ENCODE measurements at places on chromosomes 3 and 15.

DNA sequence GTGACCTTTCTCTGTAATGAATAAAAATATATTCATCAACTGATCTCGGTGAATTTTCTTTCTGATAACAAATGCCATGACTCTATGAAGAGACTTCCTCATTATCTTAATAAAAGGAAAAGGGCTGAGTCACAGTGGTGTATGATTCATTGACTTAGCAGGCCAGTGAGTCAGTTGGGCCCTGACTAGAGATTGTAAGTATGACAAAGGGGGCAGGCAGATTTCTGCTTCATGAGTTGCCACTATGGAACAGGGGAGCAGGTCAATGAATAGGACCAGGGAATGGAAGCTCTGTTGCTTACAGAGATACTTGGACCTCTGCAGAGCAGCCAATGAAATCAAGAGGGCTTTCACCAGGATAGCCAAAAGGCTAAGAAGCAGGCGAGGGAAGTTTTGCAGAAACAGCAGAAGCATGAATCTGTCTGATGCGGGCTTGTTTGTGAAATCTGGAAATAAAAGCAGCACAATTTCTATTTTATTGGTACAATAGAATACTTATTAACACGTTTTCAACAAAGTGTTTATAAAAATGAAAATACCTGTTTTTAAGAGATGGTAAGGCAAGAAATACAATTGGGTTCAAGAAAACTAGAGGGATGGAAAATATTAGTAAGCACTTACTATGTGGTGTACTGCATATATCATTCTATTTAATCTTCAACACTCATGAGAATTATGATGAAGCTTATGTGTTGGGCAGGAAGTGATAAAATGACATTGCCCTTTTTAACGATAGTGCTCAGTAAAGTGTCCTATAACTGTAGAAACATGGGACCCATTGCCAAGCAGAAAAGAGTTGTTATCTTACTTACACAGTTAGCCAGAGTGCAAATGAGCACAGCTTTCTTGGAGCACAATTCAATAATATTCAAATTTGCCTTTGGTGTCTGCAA lies 169.8 kb upstream of the MYRIP start:
- no peak for DNase-seq

GRCh38 chr3:134579141-134579665 lies 71.6 kb downstream of the KY start:
- DNase-seq: no peak

GRCh38 chr3:189547448-189547847 lies 83.7 kb upstream of the TP63 start:
- no peak for DNase-seq

- no peak for DNase-seq
These were observed 62.5 kb downstream of the CBLB start for GRCh38 chr3:105806359-105806758.

GRCh38 chr3:112782491-112782890 lies 64.2 kb downstream of the CD200R1L start:
- no peak for DNase-seq

- no peak for DNase-seq
These were observed 1.9 kb downstream of the UBP1 start for GRCh38 chr3:33438284-33438668.

DNA sequence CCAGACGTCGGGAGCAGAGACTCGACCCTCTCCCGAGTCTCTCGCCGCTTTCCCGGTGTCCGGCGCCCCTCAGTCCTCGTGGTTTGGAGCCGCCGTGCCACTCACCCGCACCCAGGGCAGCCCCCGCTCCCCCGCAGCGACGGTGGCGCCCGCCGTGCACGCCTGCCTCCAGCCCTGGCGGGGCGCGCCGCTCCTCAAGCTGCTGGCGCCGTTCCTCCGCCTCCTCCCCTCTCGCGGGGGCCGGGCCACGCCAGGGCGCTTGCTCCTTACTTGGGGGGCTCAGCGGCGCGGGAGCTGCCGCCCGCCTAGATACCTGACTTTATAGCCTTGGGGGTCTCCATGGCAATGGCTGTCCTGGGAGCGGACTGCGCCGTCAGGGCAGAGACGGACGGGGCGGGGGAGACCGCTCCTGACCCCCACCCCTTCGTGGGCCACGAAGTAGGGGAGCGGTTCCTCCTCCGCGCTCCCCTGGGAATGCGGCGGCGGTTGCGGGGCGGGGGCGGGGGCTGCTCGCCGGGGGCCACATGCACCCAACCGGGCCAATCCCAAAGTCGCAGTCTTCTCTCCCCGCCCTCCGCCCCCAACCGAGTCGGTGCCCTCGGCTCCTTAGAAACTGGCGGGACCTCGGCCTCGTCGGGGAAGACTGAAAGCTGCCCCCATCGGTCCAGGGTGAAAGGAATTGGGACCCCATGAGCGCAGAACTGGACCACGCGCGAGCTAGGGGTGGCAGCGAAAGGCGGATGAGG lies at the start of gene ANKRD63:
Gene ANKRD63, minus strand, starts transcription at position 196 of the 746 bp plus-strand sequence. CDS start 478 bp downstream, outside the sequence.
- no peak for DNase-seq

GRCh38 chr3:120285508-120285841 lies 453 bp upstream of the GPR156 start:
- DNase-seq: no peak

GRCh38 chr15:32979710-32980109 lies 214.8 kb downstream of the FMN1 start:
- DNase-seq: no peak

GRCh38 chr3:46695177-46695961 lies 1.9 kb upstream of the ALS2CL start:
- no peak for DNase-seq

- DNase-seq: no peak
These were observed 16.0 kb downstream of the ROBO2 start for GRCh38 chr3:77055841-77056341.

DNA sequence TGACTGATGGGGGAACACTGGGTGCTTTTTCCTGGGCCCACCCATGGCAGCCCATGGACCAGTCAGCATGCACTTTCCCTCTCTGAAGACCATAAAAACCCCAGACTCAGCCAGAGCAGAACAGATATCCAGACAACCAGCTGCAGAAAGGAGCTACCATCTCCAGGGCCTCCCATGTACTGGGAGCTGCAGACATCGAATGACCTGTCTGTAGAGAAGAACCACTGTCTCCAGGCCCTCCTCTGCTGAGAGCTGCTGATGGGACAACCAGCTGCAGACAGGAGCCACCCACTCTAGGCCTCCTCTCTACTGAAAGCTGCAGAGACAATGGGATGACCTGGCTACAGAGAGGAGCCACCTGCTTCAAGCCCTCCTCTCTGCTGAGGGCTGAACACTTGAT lies 66.6 kb downstream of the PROS1 start:
- DNase-seq: no peak

GRCh38 chr3:143078883-143079282 lies 40.7 kb upstream of the CHST2 start:
- no peak for DNase-seq

- no peak for DNase-seq
These were observed 61.5 kb upstream of the MEF2A start for GRCh38 chr15:99504071-99504822.

DNA sequence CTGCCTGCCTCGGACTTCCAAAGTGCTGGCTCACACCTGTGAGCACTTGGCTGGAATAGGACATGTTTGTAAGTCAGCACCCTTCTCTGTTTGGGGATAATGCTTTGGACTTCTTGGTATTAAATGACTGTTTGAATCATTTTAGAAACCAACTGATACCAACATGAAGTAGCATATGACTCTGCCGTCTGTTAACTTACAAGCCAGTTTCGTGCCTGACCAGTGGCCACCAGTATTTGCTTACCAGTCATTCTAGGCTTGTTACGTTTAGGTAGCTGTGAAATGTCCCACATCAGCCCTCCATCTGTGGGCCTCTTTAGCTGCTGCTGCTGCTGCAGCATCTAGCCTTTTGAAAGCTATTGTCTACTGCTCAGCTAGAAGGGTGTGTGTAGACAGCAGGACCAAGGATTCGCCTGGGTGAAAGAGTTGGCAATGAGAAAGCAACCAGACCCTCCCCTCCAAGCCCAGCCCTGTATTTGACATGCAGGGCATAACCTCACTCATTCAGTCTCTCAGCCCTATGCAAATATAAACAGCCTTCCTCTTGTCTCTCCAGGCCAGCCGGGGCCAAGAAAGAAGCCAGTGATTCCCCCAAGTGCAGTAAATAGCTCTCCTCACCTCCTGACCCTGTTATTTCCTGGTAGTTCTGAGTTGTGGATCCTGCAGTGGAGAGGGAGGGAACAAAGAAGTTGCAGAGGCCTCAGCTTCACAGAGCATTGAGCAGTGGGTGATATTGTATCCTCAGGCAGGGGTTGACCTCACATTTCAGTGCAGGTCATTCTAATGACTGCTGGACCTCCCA lies 51.0 kb downstream of the NKIRAS1 start:
- DNase-seq: no peak

DNA sequence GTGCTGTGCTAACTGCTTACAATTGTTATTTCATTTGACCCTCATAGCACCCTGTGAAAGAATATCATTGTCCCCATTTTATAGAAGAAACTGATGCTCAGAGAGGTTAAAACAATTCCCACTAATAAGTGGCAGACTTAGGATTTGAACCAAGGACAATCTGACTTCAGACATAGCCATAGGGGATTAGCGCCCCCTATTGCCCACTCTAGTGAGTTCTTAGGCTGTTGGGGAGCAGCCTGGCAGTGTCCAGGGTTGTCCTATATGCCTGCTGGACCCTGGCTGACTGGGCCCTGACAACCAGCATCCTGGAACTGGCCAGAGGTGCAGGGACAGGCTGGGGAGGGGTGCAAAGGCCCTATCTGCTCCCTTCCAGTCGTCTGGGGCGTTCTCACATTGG lies 15.4 kb downstream of the DPH3 start:
- DNase-seq: no peak

DNA sequence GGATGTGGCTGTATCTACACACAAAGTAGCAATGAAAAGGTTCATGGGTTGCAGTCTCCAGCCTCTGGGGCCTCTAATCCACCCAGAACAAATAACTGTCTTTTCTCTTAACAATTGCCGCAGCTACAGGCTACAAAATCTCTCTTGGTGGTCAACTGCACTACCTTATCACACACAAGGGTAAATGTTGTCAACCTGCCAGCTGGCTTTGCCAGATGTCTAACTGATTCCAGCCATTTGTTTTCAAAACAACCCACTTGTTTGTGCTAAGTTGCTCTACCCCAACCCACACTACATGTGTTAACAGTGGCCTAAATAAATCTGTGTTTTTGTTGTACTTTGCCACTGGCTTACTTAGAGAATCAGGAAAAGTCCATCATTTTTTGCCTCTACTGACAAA lies 447.3 kb downstream of the TAFA4 start:
- peak; percentile 22 for DNase-seq

- DNase-seq: no peak
These were observed 230.5 kb upstream of the CHRNA7 start for GRCh38 chr15:31799715-31800321.

GRCh38 chr3:126959136-126959920 lies 23.6 kb upstream of the PLXNA1 start:
- no peak for DNase-seq

DNA sequence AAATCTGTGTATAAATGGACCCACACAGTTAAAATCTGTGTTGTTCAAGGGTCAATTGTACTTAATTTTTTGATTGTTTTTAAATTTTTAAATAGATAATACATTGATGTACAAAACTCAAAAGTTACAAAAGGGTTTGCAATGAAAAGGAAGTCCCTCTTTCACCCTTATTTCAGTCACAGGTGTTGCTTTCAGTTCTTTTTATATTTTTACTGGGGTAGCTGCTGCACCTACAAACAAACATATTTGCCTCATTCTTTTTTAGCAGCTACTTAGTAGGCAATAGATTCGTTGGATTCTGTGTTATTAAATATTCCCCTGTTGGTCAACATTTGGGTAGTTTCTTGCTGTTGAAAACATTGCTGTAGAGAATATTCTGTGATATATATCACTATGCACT lies 44.4 kb downstream of the PIAS1 start:
- DNase-seq: no peak

GRCh38 chr15:55195996-55196395 lies 745 bp downstream of the RSL24D1 start:
- no peak for DNase-seq

DNA sequence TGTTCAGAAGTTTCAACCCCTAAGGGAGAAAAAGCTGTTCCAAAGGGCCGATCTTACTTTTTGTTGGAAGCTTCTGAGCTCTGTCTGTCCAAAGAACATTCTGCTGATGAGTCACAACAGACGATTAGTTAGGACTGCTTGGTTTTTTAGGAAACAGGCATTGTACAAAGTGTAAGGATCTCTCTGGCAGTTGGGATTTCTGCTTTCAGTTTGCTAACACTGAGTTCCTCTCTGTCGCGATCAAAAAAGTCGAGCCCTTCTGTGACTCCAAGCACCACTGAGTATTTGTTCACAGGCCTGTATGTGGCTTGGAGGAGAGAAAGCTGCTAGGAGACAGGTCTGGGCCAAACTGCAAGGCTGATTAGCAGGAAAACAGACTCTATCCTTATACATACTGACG lies 91.8 kb upstream of the PFN2 start:
- DNase-seq: no peak

GRCh38 chr15:63915873-63916771 lies 82.4 kb upstream of the HERC1 start:
- no peak for DNase-seq

- DNase-seq: no peak
These were observed 8.8 kb downstream of the RPL39L start for GRCh38 chr3:187130346-187131066.

DNA sequence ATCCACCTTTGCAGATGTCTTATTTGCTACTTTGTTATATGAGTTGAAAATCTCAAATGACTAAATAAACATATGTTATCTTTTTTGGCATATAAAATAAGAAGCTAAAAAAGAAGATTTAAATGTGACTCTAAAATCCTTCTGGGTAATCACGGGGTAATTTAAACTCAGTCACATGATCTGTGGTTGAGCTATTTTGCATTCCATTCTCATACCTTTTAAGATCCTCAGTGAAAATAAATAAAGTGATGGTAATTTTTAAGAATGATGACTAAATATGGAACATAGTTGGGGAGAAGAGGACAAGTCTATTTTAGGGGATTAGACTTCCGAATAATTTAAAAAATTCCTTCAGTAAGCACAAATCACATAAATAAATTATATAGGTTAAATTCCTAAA lies 1076.8 kb downstream of the TUSC7 start:
- no peak for DNase-seq

GRCh38 chr15:70480196-70480856 lies 283.0 kb downstream of the UACA start:
- no peak for DNase-seq

- no peak for DNase-seq
These were observed 72.0 kb downstream of the NUP210 start for GRCh38 chr3:13348100-13348499.

DNA sequence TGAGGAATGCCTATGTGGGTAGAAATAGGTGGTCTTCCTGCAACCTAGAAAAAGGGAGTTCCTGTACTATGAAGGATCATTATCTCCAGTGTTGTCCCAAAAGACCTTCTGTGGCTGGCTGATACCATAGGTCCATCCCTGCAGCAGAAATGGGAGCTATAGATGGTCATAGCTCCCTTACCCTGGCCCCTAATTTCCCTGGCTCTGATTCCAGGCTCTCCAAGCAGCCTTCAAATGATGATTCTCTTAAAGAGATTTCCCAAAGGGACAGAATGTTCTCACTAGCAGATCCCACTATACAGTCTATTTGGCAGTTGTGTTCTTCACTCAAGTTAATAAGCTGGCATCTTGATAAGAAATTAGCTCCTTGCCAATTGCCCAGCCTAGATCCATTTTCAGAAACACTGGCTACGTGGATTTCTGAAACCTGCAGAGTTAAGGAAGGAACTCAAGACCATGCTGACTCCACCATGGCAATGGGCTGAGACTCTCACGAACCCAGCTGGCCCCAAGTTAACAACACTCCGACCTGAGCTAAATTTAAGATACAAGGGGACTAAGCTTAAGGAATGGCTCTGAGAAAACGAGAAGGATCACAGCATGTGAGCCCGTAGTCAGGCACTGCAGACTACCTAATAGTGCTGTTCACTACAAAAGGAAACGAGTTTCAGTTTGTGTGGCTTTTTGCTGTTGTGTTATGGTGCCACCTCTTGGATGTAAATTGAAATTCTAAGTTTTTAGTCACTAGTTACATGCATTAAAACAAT lies 11.4 kb downstream of the C15orf40 start:
- peak; percentile 9 for DNase-seq
